Endothelial cell (in vitro differentiated cells): ENCODE measurements at places on chromosomes 2 and 18. TPM values are rescaled to one million over a fixed set of nuclear protein-coding genes. Genes with fewer than 3 reads are reported as not detected.

Gene DOCK10
- total RNA-seq = 7.6 TPM

GRCh38 chr2:82650038-82650437 lies 1809.0 kb downstream of the SUCLG1 start:
- H3K4me3 ChIP-seq = no peak overlapping the region
- H3K4me1 ChIP-seq = no peaks in the 10 kb centered on the region
- H3K27me3 ChIP-seq = no peaks in the 10 kb centered on the region
- no peaks in the 10 kb centered on the region for H3K36me3 ChIP-seq

GRCh38 chr2:88067189-88067588 lies 436 bp upstream of the SMYD1 start:
- H3K27me3 ChIP-seq = no peaks in the 10 kb centered on the region
- DNase-seq = no peak
- H3K27ac ChIP-seq = no peak overlapping the region
- peaks cover 17% of the 10 kb centered on the region for H3K4me1 ChIP-seq

Gene SPP2
- not detected for total RNA-seq

Gene SKA1
- 4.7 TPM for total RNA-seq

DNA sequence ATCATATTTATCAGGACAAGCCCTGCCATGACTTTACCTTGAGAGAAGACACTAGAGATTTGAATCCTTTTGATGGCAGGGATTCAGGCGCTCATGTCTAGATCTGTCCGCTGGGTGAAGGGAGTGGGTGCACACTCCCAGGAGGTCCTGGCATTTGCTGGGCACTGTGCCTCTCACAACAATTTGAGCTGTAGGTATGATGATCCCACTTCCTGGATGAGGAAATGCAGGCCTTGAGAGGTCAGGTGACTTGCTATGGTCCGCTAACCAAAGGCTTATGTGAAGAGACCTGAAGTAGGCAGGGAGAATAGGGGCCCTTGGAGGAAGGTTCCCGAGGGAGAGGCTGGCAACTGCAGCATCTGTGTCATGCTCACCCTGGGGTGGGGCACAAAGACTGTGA lies 206.1 kb downstream of the HAUS1 start:
- H3K4me3 ChIP-seq = no peak overlapping the region
- no peak for DNase-seq
- H3K27me3 ChIP-seq = peaks cover 4% of the 10 kb centered on the region
- no peaks in the 10 kb centered on the region for H3K36me3 ChIP-seq

Gene MFSD6
- total RNA-seq = 2.4 TPM

GRCh38 chr2:159228081-159228581 lies 58.4 kb downstream of the WDSUB1 start:
- peaks cover 20% of the 10 kb centered on the region for H3K4me1 ChIP-seq
- no peak for DNase-seq
- H3K36me3 ChIP-seq = peaks cover 56% of the 10 kb centered on the region

DNA sequence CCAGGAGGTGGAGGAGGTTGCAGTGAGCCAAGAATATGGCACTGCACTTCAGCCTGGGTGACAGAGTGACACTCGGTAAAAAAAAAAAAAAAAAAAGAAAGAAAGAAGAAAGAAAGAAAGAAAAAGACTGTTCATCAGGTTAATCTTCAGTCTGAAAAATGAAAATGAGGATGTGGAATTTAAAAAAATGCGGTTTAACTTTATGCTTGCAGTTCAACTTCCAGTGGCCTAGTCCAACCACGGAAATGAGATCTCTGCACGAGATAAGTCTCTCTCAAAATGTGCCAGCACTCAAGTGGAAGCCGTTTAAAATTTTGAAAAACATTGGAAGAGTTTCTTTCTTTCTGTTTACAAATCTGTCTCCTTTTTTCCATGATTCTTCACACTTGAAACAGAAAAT lies 112.1 kb downstream of the DOCK10 start:
- no peak overlapping the region for H3K27ac ChIP-seq
- H3K4me3 ChIP-seq = no peak overlapping the region
- no peak for DNase-seq
- no peaks in the 10 kb centered on the region for H3K27me3 ChIP-seq
- peaks cover 3% of the 10 kb centered on the region for H3K4me1 ChIP-seq

DNA sequence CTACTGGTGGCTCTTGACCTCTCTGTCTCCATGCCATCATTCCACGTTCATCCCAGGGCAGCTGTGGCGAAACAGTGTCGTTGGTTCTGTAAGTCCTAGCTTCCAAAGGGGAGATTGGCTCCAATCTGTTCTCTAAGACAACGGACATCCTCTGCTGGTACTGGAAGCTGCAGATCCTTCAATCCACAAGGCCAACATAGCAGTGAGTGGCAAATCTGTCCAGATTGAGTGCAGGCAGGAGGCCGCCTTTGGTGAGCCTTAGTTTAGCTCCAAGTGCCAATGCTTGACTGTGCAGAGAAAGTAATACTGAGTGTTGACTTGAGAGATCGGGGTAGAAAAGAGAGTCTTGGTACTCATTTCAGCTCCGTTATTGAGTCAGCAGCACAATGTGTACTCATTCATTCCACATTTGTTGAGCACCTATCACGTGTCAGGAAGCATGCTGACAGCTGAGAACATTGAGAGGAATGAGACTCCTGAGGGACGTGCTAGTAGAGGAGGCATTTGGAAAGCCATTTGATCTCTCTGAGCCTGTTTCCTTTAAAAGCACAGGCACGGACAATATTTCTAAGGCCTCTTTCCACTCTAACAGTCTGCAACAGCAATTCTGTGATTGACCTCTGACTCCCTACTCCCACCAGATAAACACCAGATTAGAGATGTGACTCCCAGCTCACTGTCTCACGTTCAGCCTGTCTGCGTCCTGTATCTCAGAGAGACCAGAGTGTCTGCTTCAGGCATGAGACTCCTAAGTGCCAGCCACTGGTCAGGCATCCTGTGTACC lies 306.0 kb downstream of the CLIP4 start:
- no peaks in the 10 kb centered on the region for H3K36me3 ChIP-seq
- no peaks in the 10 kb centered on the region for H3K4me1 ChIP-seq
- H3K27me3 ChIP-seq = no peaks in the 10 kb centered on the region
- no peak overlapping the region for H3K27ac ChIP-seq

GRCh38 chr2:187594801-187595200 lies 40.6 kb upstream of the TFPI start:
- no peaks in the 10 kb centered on the region for H3K4me1 ChIP-seq
- DNase-seq = no peak
- H3K27ac ChIP-seq = no peak overlapping the region
- no peak overlapping the region for H3K4me3 ChIP-seq
- no peaks in the 10 kb centered on the region for H3K36me3 ChIP-seq
- H3K27me3 ChIP-seq = no peaks in the 10 kb centered on the region

- H3K27ac ChIP-seq = no peak overlapping the region
- no peak for DNase-seq
- H3K36me3 ChIP-seq = no peaks in the 10 kb centered on the region
- peaks cover 2% of the 10 kb centered on the region for H3K27me3 ChIP-seq
- H3K4me3 ChIP-seq = no peak overlapping the region
Measured at GRCh38 chr2:37892436-37893114, 32.5 kb upstream of the RMDN2 start.

DNA sequence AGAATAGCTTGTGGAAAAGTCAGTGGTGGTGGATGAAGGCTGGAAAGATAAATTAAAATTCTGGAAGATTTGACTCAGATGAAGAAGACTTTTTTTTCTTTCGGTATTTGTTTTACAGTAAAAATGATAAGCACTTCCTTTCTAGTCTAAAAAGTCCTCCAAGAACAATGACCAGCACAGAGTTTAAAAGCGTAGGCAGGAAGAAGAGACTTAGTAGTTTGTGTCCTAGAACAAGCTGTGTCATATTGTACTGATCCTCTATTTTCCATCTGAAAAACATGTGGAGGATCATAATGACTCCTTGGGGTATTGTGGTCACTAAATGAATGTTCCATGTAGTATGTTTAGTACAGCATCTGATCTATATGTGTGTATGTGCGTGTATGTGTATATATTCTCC lies 132.4 kb upstream of the FSHR start:
- no peak overlapping the region for H3K27ac ChIP-seq
- H3K4me3 ChIP-seq = no peak overlapping the region
- peaks cover 3% of the 10 kb centered on the region for H3K4me1 ChIP-seq
